ENCODE measurements at places on chromosomes 13 and 19.
A peak's percentile ranks its signal among the peaks of the same experiment; 100 is the strongest.

GRCh38 chr19:6057651-6058517 is 52.4 kb downstream of the RFX2 start:
- no peak for DNase-seq

GRCh38 chr13:33184112-33184490 is 101.5 kb downstream of the STARD13 start:
- no peak for DNase-seq

- no peak for DNase-seq
Measured at GRCh38 chr13:39604756-39605155, 1.8 kb upstream of the LHFPL6 start.

DNA sequence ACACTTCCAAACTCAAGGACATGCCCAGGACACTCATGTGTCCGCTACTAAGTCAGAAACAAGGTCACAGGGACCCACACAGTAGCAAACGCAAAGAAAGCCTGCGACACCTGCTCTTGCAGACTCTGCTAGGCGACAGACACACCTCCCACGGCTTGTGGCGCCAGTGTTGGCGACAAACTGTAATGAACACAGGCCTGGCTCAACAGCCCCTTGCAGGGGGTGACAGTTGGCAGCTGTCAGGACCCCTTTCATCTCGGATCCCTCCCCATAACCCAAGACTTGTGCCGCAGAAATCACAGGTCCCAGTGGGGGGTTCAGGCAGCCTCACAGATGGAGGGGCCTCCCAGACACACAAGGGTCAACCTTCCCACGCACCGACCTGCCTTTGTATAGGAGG is 364 bp downstream of the CKM start:
- DNase-seq = no peak

- peak; percentile 98 for DNase-seq
Measured at GRCh38 chr13:74134221-74134776, at the start of gene KLF12. Gene KLF12, minus strand, starts transcription at chr13:74134404.

DNA sequence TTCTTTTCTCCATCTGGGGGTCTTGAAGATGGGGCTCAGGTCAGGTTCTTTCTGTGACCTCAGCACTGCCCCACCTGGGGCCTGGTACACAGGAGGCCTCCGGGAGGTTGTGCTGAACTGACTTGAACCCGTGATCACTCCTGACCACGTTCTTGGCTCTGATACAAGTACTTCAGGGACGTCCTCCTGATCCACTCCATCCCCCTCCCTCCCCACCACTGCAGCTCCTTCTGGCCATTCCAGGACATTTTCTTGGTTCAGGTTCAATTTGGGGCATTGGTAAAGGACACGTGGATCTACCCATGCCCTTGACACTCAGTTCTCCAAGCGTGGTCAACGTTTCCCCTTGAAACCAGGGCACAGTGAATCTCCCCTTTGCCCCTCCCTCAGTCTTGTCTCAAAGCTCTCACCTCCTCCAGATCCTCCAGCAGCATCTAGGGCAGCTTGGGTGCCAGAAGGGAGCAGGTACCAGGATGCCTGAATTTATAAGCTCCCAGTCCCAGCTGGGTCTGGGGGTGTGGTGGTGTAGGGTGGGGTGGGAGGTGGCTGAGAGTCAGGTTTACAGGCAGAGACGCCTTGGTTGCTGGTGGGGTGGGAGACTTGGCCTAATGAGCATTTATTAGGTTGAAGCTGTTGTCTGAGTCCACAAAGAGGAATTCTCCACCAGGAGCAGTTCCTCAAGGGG is at the start of gene KLK15:
Gene KLK15 (minus strand): TSS at position 458 of the 685 bp plus-strand sequence. CDS start 2,082 bp downstream, outside the sequence.
- DNase-seq = no peak

Data from CD4-positive, alpha-beta T cell treated with Interleukin-4 for 4 hours (primary cell).